ENCODE measurements at places on chromosomes 1 and 21.

- DNase-seq, result no peak
Measured at GRCh38 chr1:230858918-230859729, 9.2 kb downstream of the C1orf198 start.

DNA sequence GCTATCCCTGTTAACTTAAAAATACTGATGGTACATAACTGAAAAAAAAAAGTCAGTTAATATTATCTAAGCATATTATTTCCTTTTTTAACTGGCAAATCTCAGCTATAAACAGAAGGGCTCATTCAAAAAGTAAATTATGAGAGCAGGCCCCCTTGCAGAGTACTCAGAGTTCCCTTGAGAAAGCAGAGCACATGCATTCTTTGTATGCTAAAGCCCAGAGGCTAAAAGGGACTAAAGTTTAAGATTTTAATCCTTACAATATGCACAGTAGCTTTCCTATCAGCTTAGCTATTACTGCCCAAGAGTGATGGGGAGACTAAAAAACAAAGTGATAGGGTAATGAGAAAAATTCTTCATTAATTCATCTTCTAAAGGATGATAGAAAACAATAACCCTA is 18.5 kb downstream of the SLC16A1 start:
- no peak for DNase-seq

DNA sequence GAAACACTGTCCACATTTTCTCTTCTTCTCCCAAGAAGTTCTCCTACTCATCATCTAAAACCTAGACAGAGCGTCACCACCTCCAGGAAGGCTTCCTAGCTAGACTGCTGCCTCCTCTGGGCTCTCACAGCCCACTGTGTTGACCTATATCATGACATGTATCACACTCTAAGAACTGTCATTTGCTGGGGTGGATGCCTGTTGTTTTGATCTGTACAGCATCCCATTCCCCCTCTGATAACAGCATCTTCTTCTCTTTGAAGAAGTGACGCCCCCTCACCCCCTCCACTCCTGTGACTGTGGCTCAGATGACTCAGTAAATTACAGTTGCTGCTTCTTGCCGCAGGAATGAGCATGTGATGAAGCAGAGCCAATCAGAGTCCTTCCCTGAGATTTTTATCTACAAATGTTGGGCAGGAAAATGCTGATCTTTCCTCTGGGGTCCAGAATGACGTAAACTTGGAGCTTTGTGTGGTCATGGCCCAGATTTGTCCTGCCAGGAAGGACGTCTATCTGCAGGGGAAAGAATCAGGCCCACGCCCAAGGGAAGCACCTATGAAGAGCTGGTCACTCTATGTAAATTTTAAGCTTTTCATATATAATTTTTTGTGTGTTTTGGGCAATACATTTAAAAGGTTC is 28.0 kb upstream of the FOXO6 start:
- no peak for DNase-seq

- DNase-seq, result no peak
Measured at GRCh38 chr1:111739925-111740765, 950 bp upstream of the INKA2 start.

DNA sequence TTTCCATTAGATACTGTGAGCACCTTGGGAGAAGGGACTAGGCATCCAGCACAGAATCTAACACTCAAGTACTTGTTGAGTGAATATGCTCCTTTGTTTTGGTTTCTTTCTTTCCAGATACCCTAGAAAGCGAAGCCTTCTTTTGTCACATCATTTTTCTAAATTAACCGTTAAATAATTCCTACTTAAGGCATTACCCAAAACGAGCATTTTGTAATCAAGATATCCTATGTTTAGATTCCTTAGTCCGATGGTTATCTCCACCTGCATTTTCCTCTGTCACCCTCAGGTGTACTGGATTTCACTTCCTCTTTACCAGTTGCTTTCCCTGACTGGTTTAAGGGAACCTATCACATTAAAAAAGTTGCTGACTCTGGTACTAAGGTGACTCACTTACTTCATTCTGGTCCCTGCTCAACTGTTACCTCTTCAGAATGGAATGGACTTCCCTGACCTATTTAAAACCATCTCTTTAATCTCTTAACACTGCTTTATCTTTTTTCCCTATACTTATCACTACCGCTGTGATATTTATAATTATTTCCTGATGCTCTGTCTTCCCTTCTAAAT is 3.2 kb downstream of the B3GALNT2 start:
- no peak for DNase-seq

DNA sequence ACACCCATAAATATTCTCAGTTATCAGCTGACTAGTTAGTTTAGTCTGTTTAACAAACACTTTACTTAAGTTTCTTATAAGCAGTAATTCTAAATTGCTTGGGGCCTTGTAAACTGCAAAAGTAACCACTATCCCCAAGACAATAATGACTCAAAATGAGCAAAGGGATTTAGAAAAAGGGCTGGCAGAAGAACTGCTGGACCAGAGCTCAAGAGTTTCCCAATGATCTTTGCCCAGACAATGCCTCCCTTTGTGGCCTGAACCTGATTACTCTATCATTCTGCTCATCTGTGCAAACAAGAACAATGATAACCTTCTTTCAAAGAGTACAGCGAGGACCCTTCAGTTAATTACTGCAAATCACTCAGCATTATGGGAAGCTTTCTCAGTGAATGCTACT is 123.5 kb downstream of the TIAM1 start:
- DNase-seq, result no peak

- no peak for DNase-seq
Measured at GRCh38 chr1:242201090-242201489, 202.2 kb upstream of the MAP1LC3C start.

DNA sequence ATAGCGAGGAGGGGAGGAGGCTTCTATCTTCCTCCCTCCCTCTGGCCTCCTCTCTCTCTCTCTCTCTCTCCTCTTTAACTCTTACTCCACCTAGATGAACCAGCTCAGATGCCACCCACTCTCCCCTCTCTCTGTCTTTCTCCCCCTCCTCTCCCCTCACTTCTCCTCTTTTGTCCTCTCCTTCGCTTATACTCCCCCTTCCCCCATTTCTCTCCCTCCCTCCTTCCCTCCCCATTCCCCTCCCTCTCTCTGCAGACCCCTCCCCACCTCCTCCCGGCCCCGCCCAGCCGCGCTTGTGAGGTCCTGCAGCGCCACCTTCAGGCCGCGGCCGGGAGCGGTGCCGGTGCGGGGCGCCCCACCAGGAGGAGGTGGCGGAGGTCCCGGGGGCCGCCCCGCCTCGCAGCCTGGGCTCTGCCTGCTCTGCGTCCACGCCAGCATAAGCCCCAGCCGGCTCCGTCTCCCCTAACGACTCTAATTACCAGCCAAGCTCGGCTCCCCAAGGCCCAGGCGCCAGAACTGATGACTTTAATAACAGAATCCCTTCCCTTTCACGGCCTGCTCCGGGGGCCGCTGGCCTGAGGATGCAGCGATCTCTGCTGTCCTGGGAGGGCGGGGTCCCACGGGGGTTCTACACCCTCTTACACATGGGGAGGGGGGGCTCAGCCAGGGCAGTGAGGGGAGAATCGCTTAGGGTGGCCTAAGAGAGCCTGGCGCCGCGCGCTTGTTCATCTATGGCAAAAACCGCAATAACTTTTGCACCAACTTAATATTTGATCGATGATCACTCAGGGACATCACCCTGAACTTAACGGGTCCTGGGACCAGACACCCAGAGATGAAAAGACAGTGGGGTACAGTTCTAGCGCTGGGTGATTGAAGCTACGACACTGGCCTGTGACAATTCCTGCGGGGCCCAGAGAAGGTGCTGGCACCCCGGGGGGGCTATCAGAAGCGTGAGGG is 637.3 kb downstream of the MATN1 start:
- no peak for DNase-seq

GRCh38 chr1:54335011-54335754 is 71.0 kb downstream of the SSBP3 start:
- DNase-seq, result no peak

- no peak for DNase-seq
Measured at GRCh38 chr1:237016626-237017025, 12.4 kb upstream of the MT1HL1 start.

GRCh38 chr1:28830814-28831213 is 18.8 kb downstream of the OPRD1 start:
- no peak for DNase-seq

DNA sequence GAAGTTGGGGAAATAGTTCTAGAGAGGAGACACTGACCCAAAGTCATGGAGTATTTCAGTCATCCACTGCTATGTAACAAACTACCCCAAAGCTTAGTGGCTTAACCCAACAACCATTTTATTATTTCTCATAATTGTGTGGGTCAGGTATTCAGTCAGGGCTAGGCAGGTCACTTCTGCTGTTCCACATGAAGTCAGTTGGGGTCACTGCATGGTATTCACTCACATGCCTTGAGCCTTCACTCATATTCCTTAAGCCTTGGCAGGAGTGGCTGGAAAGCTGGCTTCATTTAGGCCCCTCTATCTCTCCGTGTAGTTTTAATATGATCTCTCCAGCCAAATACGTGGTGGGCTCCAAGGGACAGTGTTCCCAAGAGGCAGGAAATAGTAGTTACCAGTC is 17.5 kb upstream of the RNF11 start:
- DNase-seq, result no peak

GRCh38 chr1:21655748-21656147 is 13.4 kb downstream of the RAP1GAP start:
- no peak for DNase-seq

DNA sequence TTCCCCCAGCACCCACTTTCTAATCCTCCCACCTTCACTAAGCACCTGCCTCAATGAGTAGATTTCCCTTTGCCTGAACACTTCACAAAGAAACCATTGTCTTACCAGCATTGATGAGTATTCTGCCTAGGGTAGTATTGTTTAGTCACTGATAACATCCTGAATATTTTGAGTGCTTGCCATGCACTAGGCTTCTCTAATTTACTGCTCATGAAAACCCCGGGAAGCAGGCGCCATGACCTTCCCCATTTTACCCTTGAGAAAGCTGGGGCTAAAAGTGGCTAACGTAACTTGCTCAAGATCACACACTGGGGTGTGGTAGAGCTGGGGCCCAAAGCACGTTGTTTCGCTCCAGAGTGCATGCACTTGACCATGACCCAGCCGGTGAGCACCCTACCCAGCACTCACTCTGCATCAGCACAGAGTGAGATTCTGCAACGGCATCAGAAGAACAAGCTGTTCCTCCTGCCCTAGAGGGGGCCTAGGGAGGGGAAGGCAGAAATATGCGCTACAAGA is 10.6 kb upstream of the F3 start:
- DNase-seq, result no peak
